NCI-H187 (cell line): ENCODE measurements at places on chromosomes 4 and X.

DNA sequence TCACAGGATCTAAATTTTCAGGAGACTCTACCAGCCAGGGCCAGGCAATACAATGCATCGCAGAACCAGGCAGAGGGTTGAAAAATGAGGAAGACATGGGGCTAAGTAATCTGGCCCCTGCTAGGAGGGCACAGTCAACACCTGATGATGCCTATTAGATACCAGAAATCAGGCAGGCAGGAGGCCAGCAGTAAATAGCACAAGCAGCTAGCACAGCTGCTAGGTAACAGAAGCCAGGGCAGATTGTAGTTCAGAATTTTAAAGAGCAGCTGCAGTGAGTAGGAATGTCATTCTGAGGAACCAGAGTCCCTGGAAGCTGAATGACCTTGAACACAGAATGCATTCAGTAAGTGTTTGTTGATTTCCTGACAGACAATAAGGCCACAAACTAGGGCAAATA is 38.8 kb upstream of the TRPC5OS start:
- DNase-seq: peak; percentile 42

GRCh38 chr4:18318682-18319388 is 297.3 kb upstream of the LCORL start:
- no peak for DNase-seq

- no peak for DNase-seq
Observed at GRCh38 chr4:76199664-76200211, 13.9 kb downstream of the SCARB2 start.

GRCh38 chr4:21366312-21366711 is 582.3 kb downstream of the KCNIP4 start:
- peak; percentile 49 for DNase-seq

DNA sequence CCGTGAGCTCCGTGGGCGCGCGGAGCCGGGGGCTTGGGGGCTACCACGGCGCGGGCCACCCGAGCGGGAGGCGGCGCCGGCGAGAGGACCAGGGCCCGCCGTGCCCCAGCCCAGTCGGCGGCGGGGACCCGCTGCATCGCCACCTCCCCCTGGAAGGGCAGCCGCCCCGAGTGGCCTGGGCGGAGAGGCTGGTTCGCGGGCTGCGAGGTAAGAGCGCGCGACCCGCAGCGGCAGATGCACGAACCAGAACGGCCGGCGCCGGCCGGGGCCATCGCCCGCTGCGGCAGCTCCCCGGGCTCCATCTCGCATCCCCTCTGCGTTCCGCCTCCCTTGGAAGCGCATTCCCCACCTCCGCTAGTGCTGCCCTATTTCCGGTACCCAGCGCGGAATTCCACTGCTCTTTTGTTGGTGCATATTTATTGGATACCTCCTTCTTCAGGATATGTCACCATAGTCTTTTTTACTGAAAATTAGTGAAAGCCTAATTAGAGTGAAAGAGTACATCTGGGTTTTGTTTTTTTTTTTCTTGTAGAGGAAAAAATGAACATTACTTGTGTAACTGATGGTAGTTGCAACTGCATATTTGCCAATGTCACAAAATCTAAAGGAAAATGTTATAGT is 797 bp downstream of the PKD2 start:
- peak; percentile 31 for DNase-seq

DNA sequence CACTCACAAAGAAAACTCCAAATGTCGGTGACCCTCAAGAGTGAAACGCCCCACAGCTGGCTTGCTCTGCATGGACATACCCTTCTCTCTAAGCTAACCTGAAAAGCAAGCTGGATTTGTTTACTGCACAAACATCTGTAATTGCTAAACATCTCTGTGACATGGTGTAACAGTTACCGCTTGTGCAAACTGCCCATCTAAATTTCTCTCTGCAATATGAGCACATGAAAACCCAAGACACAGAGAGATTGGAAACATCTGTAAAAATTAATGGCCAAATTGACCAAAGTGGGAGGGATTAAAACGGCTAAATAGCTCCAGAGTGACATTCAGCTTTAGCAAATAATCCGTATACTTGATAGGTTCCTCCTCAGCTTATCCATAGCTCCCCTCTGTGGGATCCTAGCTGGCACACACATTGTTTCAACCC is 155.0 kb upstream of the MAP3K15 start:
- no peak for DNase-seq

DNA sequence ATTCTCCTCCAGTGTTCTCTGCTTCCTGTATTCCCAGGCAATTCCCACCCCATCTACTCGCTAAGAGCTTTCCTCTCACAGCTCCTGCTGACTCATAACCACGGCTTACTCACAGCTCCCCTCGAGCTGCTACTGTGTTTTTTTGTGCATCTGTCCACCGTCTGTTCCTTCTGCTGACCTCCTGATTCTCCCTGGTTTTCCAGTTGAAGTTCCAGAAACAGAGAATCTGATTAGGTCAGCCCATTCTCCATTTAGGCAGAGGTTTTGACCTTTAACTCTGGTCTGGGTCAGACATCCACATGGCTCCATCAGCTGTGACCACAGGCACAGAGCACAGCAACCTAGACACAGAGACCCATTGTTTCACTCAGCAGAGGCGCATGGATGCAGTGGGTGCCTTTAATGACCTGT is 5.5 kb upstream of the SMIM20 start:
- no peak for DNase-seq

GRCh38 chrX:21639775-21640174 is 18.4 kb downstream of the KLHL34 start:
- DNase-seq: no peak

DNA sequence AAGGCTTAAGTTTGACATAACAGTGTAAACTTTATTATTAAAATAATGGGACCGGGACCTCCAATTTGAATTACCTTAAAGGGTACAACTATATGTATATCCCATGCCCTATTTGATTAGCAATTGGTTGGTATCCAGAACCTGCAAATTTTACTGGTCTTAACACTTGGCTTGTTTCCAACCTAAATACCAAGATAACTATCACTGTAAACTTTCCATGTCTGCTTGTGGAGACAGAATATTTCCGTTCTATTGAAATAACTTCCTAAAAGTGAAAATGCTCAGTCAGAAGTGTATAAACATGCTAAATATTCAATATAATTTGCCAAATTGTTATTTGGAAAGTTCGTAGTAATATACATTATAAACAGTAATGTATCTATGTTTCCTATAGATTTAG is 154.0 kb downstream of the TMEM47 start:
- DNase-seq: no peak

DNA sequence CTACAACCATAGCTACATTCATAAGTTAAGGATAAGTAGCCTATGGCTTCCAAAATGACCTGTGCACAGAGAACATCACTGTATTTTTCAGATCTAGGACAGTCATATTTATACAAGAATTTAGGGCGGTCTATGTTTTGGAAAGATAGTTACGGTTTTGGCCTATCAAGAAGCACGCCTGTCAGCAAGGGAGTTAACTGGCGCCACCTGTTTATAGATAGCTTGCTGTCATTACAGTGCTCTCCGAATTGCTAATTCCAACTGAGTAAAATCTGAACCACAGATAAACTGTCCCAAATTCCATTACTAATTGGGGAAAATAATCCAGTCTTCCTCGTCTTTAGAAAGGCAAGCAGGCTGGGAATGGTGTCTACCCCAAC is 646 bp downstream of the ABCB7 start:
- DNase-seq: no peak

DNA sequence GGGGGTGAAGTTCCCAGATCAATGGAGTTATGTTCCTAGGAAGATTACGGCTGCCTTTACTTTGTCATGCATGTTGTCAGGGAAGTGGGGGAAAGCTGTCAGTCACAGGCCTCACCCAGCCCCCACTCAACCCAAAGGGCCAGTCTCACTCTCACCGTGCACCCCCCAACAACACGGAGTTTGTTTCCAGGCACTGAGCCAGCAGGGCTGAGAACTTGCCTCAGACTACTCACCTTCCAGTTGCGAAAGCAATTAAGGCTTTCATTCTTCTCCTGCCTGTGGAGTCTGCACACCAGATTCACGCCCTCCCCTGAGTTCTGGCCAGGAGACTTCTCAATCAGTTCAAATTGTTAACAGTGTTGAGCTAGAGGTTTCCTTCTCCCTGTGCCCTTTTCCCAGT is 114.3 kb downstream of the SH3BGRL start:
- no peak for DNase-seq

GRCh38 chr4:158067646-158068045 is 105.2 kb downstream of the GASK1B start:
- DNase-seq: no peak

DNA sequence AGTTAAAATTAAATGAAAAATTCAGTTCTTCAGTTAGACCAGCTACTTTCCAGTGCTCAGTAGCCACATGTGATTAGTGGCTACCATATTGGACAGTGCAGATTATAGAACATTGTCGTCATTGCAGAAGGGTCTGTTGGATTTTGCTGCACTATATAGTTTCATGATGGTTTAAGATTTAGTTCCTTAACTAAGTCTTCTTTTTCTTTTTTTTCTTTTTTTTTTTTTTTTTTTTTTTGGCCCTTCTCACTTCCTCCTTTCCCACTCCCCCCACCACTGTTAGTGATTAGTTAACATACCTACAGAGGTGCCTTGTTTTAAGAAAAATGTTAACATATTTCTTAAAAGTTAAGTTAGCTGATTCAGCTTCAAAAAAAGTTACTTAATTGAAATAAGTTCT is 9.0 kb downstream of the RAB9A start:
- DNase-seq: no peak

GRCh38 chr4:172553216-172553615 is 615.4 kb upstream of the GALNT7 start:
- no peak for DNase-seq
